Activated CD8-positive, alpha-beta T cell treated with anti-CD3 and anti-CD28 coated beads for 36 hours (primary cell): ENCODE measurements at places on chromosomes 6 and 20. TPM values are rescaled to one million over a fixed set of nuclear protein-coding genes. Genes with fewer than 3 reads are reported as not detected.

DNA sequence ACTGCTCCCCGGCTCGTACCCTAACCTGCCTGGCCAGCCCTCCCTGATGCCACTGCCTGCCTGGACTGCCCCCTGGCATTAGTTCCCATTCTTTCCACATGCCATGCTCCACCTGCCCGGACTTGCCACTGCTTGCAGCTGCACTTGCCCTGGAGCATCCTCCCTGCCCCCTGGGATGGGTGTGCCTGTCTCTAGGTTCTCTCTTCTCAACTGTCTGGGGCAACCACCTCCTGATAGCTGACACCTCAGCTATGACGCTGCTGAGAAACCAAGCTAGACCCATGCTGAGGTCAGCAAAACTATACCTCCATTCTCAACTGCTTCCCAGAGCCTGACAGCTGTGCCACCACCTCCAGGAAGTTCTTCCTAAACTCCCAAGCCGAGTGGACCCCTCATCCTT is 72.1 kb downstream of the PERP start:
- DNase-seq: no peak

- no peak for DNase-seq
Measured at GRCh38 chr20:58303547-58303946, 6.0 kb upstream of the RAB22A start.

Gene HUS1B
- total RNA-seq: 0.40 TPM

Gene MUC22
- not detected for total RNA-seq

DNA sequence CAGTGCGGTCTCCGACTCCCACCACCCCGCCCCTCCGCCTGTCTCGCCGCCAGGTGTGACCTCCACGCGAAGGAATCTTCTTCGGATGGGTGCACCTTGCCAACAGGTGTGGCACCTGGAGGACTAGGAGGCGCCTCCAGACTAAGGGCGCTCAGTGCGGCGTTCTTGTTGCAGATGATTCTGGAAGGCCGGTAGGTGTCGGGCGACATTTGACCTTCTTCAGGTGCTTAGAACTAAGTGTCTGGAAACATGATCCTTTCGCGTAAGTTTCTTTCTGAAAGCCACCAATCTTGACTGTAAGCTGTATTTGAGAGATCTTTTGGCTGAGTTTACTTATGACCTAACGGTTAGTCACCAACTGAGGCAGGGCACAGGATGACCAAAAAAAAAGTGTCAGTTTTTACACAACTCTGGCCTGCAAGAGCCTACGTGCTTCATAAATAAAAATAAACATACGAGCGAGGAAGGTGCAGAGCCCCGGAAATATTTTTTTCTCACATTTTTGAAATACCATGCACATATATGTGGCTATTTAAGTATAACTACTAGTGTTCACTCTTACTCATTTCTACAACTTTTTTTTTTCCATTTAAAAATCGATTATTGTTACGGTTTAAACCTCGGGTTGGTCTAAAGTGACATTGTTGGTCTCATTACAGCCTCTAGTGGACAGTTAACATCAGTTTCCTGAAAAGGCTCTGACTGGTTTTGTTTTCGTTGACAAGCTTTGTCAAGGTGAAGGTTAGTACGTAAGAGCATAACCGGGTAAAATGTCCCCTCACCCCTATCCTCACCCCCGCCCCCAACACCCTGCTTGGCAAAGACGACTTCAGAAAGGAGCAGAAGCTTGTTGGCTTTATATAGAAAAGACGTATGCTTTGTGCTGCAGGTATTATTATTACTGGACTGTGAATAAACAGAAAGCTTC is 1.6 kb upstream of the ATXN1 start:
- peak; percentile 80 for DNase-seq

Gene LTA
- 724 TPM for total RNA-seq

Gene AURKA
- total RNA-seq: 100 TPM

DNA sequence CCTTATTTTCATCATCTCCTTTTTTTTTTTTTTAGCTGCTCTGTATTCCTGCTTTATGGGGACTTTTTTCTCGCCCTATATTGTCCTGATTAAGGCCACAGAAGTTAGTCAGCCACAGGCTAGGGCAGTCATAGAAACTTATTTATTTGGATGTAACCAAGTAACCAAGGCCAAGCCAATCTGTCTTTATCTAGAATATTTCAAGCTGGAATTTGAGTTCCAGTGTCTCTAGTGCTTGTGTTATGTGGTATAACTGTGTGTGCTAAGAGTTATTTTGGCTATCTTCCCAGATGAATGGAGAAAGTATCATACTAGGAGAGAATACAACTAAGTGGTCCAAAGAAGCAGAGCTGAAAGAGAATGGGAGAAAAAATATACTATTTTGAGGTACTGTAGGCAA is 751.5 kb downstream of the CBLN4 start:
- DNase-seq: no peak

DNA sequence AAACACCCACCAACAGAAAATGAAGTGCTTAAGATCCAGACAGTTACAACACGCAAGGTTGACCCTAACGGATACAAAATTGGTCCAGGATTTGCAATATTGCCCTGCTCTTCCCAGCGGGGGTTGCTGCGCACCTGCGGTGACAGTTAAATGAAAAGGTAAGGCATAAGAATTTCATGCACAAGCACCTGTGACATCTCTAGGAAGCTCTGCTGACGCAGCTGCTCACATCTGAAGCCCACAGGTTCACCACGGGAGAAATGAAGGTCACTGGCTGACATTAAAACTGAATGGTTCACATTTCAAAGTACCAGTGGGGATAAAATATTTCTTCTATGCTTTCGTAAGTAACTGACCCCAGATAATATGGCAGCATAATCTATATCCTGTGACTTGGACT is 689.3 kb upstream of the AGPAT4 start:
- no peak for DNase-seq

Gene TMEM200A
- 0.20 TPM for total RNA-seq

Gene CBLN4
- total RNA-seq: not detected

DNA sequence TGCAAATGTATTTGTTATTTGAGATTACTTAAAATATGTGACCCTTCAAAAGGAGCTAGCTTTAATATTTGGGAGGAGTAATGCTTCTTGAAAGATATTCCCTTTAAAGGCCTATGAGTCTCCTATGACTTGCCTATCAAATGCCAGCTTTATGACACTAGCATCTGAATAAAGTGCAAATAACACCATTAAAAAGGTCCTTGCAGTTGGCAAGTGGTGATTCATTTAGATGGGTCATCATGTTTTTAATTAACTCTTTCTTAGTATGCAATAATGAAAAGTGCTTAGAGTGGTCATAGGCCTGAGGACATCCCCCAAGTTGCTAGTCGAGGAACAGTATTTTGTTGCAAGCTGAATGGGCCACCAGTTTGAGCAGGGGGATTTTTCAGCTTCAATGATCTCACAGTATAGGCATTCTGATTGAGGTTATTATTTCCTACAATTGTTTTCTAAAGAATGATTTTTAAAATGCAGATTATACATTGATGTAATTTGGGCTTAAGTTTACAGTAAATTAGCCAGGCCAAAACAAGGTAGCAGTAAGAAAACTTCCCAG is 3.7 kb upstream of the CD2AP start:
- no peak for DNase-seq

Gene LY6G6F
- total RNA-seq: not detected

Gene LINC00237
- total RNA-seq: not detected

Gene GGT7
- total RNA-seq: 14.2 TPM

DNA sequence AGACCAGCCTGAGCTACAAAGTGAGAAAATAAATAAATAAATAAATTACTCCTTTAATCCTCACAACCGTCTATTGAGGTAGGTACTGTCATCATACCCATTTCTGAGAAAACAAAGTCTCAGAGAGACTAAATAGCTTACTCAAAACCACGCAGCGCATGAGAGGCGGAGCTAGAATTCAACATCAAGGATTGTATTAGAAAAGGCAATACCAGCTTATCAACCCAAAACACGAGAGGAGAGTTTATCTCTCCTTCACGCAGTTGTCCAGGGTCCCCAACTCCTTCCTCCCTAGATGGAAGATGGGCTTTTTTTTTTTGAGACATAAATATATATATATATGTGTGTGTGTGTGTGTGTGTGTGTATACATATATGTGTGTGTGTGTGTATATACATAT is 12.2 kb downstream of the HNF4A start:
- DNase-seq: no peak

GRCh38 chr6:133410638-133411435 is 169.7 kb downstream of the EYA4 start:
- no peak for DNase-seq

DNA sequence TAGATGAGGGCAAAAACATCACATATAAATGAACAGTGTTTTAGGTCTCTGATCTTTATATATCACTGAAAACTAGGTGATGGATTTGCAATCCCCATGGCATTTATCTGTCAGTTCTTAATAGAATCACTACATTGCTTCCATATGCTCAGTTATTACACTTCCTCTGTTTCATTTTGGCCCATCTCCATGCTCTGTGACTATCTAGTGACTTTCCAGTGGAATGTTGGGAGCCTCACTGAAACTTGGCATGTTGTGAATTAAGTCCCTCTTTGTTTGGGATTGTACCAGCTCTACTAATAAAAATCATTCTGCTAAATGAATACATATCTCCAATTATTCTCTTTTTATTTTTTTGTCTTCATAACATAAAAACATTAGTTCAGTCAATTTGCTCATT is 226.1 kb upstream of the CEP162 start:
- DNase-seq: no peak

DNA sequence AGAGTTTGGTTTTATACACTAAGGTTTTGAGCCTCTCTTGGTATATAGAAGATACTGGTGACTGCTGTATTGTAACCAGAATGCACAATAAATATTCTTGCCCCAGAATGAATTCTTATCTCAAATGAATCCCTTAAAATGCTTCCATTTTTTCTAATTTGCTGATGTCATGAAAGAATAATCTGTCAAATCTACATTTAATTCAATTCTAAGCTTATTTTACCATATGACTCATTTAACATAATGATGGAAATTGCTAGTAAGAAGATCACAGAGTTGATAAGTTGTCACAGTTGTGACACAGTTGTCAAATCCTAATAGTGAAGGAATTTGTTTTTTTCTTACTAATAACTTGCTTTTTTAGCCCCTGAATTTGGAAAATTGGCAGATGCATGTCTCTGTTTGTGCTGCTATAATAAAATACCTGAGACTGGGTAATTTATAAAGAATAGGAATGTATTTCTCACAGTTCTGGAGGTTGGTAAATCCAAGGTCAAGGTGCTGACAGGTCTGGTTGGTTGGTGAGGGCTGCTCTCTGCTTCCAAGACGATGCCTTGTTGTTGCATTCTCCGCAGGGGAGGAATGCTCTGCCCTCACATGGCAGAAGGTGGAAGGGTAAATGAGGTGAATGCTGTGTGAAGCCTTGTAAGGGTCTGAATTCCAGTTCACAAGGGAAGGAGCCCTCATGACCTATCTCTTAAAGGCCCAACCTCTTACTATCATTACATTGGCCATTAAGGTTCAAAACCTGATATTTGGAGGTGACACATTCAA is 4.7 kb downstream of the ECT2L start:
- DNase-seq: no peak

- peak; percentile 98 for DNase-seq
Measured at GRCh38 chr6:36302227-36302976, 32.5 kb downstream of the PNPLA1 start.

Gene SNPH
- total RNA-seq: 4.1 TPM

GRCh38 chr20:539191-539590 is 4.4 kb downstream of the CSNK2A1 start:
- DNase-seq: no peak

DNA sequence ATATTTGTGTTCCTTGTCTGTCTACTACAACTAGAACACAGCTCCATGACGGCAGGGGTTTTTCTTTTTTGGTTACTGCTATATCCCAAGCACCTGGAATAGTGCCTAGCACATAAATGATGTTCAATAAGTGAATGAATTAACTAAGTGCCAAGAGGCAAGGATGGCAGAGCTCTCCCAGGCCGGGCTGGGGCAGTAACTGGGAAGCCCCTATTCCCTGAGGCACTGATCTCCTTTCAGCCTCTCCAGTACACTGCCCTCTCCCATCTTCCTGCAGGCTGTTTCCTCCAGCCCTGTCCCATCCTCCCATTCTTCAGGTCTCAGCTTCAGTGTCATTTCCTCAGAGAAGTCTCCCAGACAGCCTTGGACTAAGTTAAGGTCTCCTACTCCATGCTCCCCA is 29.0 kb upstream of the SPDEF start:
- no peak for DNase-seq

GRCh38 chr6:73169633-73170032 is 55.7 kb downstream of the KHDC1L start:
- no peak for DNase-seq

DNA sequence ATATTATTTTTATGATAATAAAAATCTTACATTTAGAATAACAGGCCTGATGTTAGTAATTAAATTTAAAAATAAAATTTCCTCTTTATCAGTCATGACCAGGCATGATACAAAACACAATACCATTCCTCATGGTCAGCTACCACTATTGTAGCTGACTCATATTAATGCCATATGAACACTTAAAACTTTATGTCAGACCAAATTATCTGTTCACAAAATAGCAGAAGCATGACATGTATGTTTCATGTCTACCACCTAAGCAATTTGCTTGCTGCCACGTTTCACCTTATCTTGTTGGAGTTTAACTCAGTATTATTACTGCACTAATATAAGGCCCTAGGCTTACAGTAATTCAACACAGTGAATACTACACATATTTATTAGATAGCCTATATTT is 65.7 kb downstream of the HTR1B start:
- no peak for DNase-seq

- DNase-seq: no peak
Measured at GRCh38 chr6:122511193-122511924, 39.8 kb upstream of the SERINC1 start.

Gene TMEM217
- 5.7 TPM for total RNA-seq

DNA sequence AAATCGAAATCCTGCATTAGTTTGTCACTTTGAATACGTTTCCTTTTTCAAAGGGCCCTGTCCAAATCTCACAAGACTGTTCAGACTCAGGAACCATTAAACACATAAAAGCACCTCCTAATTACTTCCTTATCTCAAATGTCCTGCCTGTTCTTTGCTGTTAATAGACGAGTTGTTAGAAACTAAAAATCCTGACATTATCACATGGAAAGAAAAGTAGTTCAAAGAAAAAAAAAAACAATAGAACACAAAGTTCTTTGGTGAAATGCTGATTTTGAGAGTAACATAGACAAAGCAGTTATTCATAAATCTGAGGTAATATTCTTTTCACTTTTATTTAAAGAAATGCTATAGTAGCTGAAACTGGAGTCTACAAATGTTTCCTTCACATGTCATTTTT is 12.1 kb upstream of the TAB2 start:
- DNase-seq: no peak

Gene SLC22A23
- 0.34 TPM for total RNA-seq

DNA sequence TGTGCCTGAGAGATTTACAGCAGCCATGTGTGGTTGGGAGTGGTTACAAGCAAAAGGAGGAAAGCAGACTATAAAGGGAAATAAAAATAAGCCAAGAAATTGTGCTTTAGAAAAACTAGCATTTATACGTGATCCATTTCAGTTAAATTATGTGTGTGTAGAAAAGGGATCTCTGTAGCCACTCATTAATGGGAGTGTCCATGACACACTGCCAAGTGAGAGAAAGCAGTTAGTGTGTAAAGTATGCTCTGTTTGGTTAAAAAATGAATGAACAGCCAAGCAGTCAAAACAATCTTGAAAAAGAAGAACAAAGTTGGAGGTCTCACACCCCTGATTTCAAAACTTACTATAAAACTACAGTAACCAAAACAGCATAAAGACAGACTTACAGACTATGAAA is 67.9 kb upstream of the GGTLC1 start:
- no peak for DNase-seq

GRCh38 chr6:75531174-75531573 is 37.6 kb upstream of the FILIP1 start:
- no peak for DNase-seq

Gene MATN4
- total RNA-seq: 1.2 TPM

GRCh38 chr20:32806356-32806755 is 13.4 kb upstream of the MAPRE1 start:
- no peak for DNase-seq

Gene RALY
- total RNA-seq: 151 TPM

GRCh38 chr20:11008444-11009033 is 334.7 kb upstream of the JAG1 start:
- DNase-seq: no peak
